ENCODE measurements at places on chromosomes 7 and 10. TPM values are rescaled to one million over a fixed set of nuclear protein-coding genes. Genes with fewer than 3 reads are reported as not detected.
A peak's percentile ranks its signal among the peaks of the same experiment; 100 is the strongest.

DNA sequence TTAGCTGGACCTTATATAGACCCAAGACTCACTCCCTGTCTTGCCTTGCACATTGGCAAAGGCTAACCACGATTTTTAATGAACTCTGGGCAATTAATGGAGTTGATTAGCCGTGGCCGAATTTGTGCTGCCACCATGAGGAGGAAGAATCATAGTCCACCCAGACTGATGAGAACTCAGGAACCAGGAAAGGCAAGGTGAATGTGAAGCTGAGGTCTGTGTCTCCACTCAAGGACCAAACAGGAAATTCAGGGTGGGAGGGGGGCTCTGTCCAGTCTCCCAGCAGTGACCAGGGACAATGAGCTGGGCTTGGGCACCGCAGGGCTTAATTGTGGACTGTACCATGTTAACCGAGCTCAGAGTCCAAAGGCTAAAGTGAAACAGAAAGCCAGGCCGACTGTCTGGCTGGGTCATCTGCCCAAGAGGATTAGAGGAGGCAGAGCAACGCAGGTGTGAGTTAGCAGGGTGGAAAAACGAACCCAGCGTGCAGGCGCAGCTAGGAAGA lies 127.0 kb upstream of the JCAD start:
- peak; percentile 54 for DNase-seq

- DNase-seq: no peak
Observed at GRCh38 chr10:63260860-63261251, 127.7 kb downstream of the NRBF2 start.

The CFAP69 gene
- 7.4 TPM for total RNA-seq

- DNase-seq: no peak
Observed at GRCh38 chr7:98323597-98324322, 42.3 kb downstream of the BRI3 start.

DNA sequence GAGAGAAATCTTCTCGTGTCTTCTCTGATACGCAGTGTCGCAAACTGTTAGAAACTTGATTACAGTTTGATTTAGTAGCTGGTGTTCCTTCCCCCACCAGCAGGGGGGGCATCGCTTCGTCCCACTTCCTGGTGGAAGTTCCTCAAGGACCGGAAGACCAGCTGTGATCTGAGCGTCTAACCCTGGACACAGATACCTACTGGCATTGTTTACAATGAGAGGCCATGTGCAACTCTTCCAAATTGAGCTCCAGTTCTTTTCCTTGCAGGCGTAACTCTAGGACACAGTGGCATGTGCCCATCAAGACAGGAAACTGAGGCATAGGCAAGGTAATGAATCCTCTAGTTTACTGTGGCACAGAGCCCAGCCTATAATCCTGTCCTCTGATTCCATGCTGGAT lies 219.0 kb downstream of the CCDC3 start:
- peak; percentile 70 for DNase-seq

All from Caco-2 (cell line).